ENCODE measurements at places on chromosomes 6 and 20.

GRCh38 chr6:95364016-95364604 is 213.2 kb upstream of the MANEA start:
- DNase-seq: no peak

DNA sequence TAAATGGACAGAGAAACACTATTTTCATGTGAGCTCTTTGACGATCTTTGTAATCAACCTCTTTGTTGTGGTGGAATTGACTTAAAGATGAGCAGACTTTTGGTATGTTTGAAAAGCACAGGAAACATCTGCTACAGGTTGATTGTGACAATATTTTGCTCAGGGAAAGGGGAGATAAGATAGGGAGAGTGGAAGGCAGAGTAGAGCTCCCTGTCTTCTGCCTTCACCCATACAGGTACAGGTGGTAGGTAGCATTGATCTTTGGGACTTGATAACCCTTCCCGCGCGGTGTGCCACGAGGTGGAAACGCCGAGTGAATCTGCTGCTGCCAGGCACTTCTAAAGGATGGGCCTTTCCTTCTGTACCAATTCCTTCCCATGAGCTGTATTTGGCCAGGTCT is 183.6 kb downstream of the UTRN start:
- no peak for DNase-seq

DNA sequence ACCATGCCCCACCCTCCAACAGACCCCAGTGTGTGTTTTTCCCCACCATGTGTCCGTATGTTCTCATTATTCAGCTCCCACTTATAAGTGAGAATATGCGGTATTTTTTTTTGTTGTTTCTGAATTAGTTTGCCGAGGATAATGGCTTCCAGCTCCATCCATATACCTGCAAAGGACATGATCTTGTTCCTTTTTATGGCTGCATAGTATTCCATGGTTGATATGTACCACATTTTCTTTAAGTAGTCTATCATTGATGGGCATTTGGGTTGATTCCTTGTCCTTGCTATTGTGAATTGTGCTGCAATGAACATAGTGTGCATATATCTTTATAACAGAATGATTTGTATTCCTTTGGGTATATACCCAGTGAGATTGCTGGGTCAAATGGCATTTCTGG is 176.9 kb downstream of the UTRN start:
- DNase-seq: no peak

- DNase-seq: no peak
These were observed 110.9 kb downstream of the SMLR1 start for GRCh38 chr6:130937942-130938604.

GRCh38 chr6:29933955-29934354 is 8.4 kb upstream of the HLA-A start:
- no peak for DNase-seq

- DNase-seq: no peak
These were observed 131.2 kb downstream of the CCDC170 start for GRCh38 chr6:151624900-151625536.
